Adipocyte (in vitro differentiated cells): ENCODE measurements at places on chromosomes 13 and 19.

DNA sequence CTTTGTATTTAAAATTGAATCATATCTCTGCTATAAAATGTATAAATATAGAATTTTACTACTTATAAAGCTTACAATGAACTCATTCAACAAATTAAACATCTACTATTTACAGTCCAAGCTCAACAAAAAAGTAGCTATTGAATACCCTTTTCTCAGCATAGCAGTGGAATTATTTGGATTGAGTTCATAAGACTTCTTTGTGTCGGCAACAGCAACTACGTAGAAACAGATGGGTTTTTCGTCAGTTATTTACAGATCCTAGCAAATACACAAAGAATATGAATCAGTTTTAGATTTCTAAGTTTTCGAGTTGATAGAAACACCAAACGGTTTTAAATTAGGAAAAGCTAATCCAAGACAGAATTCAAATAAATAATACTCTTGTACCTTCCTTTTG is 10.4 kb upstream of the NEK3 start:
- DNase-seq = no peak

DNA sequence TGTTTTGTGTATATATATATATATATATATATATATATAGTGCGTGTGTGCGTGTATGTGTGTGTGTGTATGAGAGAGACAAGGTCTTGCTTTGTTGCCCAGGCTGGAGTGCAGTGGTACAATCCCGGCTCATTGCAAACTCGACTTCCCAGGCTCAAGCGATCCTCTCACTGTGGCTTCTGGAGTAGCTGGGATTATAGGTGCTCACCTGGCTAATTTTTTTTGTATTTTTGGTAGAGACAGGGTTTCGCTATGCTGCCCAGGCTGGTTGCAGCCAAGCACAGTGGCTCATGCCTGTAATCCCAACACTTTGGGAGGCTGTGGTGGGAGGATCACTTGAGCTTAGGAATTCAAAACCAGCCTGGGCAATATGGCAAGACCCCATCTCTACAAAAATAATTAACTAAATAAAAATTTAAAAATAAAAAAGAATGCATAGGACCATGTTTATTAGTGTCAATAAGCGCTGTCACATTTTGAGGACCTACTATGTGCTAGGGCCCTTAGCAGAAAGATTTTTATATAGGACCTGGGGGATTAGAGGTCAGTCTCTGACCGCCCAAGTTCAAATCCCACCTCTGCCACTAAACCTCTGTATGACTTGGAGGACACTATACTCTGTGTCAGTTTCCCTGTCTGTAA is 1.8 kb downstream of the PVR start:
- no peak for DNase-seq

DNA sequence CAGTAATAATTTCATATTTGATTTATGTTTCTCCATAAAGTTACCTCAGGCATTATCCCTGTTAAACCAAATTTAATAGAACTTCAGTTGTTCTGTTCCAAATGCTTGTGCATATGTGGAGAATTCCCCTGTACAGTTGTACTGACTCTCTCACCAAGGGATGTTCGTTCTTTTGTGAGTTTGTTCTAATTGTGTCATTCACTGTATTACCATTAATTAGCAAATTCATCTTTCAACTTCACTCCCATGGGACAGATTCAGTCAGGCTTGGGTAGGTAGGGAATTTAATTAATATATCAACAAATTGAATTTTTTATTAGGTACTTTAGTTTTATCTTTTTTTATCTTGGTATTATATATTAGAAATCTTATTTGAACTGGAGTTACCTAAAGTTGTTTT is 265.4 kb downstream of the DCT start:
- DNase-seq = no peak

- DNase-seq = peak; percentile 100
Measured at GRCh38 chr19:35745328-35746086, at the start of the genes PSENEN and U2AF1L4. Gene PSENEN, plus strand, starts transcription at chr19:35745651. Its CDS starts 280 bp downstream, at chr19:35745931. Gene U2AF1L4, minus strand, starts transcription at chr19:35745418. Its CDS starts 27 bp downstream, at chr19:35745391.

DNA sequence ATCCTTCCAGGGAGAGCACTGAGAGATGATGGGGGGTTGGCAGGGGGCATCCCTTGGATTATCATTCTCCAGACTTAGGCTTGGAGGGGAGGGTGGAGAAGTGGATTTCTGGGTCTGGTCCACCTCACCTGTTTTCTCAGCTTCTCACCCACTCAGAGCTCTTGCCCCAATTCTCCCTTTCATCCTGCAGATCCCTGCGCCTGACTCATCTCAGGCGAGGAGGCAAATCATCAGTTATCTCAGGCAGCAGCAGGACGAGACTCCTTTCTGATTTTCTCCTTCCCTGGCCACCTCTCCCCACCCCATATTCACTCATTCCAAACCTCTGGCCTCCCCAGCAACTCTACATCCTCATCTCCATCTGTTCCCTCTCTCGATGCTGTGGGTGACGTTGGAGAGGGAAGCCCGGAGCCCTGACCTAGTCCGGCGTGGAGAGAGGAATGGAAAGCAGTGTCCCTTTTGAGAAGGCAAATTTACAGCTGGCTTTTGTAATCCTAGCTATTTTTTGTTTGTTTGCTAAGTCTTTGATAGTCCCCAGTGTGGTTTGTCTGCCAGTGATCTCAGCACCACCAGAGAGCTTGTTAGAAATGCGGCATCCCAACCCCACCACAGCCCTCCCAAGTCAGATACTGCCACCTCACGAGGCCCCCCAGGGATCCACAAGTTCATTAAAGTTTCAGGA is 24.0 kb upstream of the TPT1 start:
- no peak for DNase-seq

DNA sequence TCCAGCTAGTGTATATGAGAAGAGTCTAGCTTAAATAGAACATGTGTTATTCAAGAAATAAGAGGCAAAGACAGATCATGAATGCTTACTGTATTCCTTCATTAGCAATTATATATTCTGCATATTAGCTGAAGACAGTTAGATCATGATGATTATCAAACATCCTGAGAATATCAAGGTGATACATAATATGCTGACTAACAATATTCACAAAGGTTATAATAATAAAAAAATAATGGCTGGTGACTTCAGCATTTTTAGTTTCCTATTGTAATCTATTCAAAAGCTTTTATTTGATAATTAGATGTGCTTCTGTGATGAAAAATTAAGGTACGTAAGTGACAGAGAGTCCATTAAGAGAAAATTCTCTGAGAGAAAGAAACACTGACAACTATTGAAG is 511.4 kb downstream of the PCDH17 start:
- no peak for DNase-seq

GRCh38 chr19:36214386-36215275 is at the start of the genes ZNF146 and ZNF565:
Gene ZNF146, plus strand, starts transcription at chr19:36215106. Its CDS starts 21,335 bp downstream, at chr19:36236441.
Gene ZNF565, minus strand, starts transcription at chr19:36214665. Its CDS starts 12,680 bp downstream, at chr19:36201985.
- peak; percentile 99 for DNase-seq

DNA sequence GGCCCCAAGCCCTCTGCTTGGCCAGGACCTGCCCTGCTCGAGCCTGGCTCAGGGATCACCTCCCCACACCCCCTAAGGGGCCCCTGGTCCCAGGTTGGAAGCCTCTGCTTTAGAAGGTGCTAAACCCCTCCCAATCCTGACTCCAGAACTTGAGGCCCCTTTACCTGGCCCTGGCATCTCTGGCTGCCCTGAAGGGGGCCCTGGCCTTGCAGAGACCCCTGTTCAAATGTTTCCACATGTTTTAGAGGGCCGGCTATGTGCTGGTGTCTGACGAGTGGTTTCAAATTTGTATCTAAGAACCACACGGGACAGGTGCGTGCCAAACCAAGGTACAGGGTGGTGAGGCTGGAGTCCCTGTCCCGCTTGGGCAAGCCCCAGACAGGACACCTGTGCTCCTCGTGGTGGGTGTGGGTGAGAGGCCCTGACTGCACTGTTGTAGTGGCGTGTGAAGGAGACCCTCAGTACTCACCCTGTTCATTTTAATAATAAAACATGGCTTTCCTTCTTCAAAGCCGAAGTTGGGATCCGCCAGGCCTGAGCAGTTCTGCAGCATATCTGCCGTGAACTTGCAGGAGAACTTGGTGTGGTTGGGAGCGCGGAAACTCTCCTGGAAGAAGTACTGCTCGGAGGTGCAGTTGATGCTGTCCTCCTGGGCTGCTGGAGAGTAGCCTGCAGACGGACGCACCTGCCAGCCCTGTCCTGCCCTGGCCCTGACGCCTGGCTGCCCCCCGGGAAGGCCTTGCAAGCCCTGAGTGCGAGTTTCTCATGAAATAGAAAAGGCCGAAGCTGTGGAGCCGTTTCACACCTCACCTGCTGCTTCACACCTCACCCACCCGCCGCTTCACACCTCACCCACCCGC is 5.4 kb downstream of the ATP4B start:
- no peak for DNase-seq

- DNase-seq = no peak
Measured at GRCh38 chr13:95058680-95059079, 242.6 kb downstream of the ABCC4 start.

DNA sequence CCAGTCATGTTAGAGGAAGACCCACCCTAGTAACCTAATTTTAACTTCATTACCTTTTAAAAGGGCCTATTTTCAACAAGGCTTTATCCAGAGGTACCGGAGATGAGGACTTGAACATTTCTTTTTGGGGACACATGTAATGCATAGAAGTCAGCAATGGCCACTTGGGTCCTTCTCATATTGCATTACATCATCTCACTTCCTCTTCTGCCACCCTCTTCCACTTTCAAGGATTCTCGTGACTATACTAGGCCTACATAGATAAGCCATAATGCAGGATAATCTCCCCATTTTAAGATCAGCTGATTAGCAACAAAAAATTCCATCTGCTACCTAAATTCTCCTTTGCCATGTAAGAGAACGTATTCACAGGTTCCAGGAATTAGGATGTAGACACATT is 557.2 kb downstream of the KCTD12 start:
- no peak for DNase-seq

- DNase-seq = peak; percentile 15
Measured at GRCh38 chr13:25963674-25964073, 88.1 kb downstream of the SHISA2 start.

DNA sequence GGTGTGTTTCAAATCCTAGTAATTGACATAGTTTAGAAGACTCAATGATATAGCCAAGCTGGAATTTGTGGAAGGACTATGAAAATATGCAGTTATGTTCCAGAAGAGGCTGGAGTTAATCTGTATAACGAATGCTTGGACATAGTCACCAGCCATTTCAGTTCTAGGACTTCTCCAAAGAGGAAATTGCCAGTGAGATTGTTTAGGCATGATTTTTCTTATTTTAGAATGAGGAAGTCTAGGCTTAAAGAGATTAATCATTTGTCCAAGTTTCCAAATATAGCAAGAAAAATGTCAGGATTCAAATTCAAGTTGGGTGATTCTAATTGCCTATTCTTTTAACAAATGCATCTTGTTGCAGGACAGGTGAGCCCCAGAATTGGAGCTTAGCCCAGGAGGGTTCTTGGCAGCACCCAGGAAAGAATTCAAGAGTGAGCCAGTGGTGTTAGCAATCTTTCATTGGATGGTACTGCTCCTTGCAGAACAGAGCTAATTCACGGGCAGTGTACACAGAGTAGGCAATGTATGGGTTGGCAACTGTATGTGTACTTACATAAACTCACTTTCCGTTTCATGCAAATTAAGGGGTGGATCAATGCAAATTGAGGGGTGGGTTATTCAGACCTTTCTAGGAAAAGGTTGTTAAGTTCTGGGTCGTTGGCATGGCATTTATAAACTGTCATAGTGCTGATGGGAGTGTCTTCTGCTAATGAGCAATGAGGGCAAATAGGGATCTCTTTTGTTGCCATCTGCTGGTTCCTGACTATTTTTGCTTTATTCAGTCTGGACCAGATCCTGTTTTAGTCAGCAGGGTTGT is 763.1 kb upstream of the SLITRK1 start:
- peak; percentile 86 for DNase-seq

DNA sequence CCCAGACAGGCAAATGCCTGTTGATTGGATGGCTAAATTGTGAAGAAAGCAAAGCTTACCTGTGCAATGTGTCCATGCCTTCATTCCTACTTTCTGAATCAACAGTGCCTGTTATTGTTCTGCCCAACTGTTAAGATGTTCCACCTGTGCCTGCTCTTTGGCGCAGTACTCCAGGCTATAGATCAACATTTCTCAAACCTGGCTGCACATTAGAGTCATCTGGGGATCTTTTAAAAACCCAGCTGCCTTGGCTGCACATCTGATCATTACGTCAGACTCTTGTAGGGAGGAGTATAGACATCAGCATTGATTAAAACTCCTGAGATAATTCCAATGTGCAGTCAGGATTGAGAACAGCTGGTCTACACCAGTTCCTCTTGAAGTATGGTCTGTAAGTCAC is 16.2 kb upstream of the CPB2 start:
- DNase-seq = no peak

GRCh38 chr13:70945506-70945905 is 837.3 kb upstream of the KLHL1 start:
- no peak for DNase-seq

DNA sequence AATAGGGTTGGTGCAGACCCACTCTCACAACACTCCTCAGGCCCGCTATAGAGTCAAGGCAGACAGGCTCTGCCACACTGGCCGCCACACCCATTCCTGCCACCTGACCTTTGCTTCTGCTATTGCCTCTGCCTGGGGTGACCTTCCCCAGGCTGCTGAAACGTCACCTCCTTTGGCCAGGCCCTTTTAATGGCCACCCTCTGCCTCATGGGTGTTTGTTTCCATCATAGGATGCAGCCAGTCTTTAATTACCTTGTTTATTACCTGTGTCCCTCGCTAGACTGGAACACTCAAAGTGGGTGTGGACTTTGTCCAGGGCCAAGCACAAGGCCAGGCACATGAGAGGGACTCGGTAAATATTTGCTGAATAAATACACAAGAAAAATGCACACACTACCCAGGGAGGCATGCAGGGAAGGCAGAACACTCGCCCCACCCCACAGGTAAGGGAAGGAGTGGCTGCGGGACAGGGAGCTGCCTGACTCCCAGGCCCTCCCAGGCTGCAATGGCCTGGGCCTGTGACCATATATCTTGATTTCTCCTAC is 3.2 kb downstream of the LSM4 start:
- no peak for DNase-seq

DNA sequence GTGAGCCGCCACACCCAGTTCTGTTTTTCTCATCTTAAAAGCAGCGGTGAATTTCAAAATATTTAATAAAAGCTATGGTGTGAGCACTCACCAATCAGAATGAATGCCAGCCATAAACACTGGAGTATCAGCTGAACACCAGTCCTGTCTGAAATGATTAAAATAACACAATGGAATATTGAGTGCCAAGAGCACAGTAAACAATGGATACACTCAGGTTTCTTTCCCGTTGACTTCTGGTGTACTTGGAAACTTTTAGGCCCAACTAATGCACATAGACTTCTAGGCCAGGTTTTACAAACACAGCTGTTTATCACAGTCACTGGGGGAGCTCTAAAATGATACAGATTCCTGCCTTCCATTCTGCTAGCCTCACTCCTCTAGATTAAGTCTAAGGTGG is 68.3 kb downstream of the SLC6A16 start:
- DNase-seq = no peak

GRCh38 chr19:34184880-34185491 is 12.7 kb downstream of the LSM14A start:
- DNase-seq = peak; percentile 40

DNA sequence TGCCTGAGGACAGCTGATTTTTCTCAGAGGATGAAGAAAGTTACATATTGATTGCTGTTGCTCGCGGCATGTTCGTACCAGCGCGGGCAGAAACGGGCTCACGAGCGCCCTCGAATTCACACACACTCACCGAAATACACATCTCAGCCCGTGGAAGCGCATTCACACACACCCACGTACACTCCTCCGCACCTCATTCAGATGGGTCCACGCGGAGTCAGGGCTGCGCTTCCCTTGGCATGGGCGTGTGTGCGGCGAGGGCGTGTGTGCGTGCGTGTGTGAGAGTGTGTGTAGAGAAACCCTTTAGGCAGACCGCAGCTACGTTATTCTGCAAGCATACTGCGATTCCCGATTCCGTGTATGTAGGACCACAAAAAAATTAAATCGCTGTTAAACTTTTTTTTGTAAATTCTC is 2.1 kb upstream of the PCDH17 start:
- DNase-seq = peak; percentile 13

- DNase-seq = no peak
Measured at GRCh38 chr13:70173598-70173959, 65.3 kb upstream of the KLHL1 start.

GRCh38 chr13:40158218-40158617 is 502.8 kb downstream of the COG6 start:
- DNase-seq = no peak
